ENCODE measurements at places on chromosomes 2 and 18.

DNA sequence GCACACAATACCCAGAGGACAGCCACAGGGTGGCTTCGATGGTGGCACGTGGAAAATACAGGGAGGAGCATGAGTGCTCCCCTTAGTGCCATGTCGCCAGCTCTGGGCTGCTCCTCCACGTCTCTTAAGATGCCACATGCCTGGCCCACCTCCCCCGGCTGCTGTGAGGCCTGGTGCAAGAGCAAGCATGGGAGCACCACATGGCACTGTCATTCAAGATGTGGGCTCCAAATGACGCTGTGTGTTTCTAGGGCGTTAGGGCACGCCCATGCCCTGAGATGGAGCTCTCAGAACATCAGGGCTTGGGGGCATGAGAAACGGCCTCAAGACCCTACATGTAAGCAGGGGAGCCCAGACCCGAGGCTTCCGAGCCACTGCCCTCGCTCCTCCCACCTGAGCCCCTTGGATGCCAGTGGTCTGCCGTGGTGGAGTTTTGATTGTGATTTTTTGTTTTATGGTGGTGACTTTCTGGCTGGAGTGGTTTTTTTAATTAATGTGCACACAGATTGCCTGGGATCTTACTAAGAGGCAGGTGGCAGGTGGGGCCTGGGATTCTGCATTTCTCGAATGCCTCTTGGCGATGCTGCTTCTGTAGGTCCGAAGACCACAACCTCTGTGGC lies 239.3 kb downstream of the GBX2 start:
- DNase-seq = no peak

DNA sequence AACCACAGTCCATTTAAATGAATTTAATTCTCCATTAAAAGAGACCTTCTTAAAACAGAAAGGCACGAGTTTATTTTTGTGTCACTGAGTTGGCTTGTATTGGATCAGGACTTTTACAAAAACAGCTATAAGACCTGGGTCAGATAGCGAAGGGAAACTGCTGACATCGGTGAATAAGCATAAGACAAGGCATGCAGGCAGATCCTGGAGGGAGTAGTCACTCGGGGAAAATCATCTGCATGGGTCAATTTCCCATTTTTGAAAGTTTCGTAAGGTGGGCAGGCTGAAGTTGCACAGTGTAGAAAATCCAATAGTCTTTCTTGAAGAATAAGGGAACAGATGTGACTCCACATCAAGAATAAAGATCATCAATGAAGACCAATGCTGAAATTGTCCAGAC lies 12.9 kb downstream of the IL36B start:
- DNase-seq = no peak

- no peak for DNase-seq
Observed at GRCh38 chr2:47043142-47043890, 111.8 kb downstream of the STPG4 start.

DNA sequence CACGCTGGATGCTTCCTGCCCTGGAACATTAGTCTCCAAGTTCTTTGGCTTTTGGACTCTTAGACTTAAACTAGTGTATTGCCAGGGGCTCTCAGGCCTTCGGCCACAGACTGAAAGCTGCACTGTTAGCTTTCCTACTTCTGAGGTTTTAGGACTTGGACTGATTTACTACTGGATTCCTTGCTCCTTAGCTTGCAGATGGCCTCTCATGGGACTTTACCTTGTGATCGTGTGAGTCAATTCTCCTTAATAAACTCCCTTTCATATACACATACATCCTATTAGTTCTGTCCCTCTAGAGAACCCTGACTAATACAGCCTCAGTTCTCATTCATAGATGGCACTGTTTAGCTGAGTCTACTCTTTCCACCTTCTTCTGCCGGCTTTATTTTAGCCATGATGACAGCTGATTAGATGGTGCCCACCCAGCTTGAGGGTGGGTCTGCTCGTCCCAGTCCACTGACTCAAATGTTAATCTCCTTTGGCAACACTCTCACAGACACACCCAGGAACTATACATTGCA lies 389.1 kb downstream of the NYAP2 start:
- DNase-seq = no peak

Data from C1 segment of cervical spinal cord (tissue), 14 donors.